ENCODE measurements at places on chromosomes 7 and 10. TPM values are rescaled to one million over a fixed set of nuclear protein-coding genes. Genes with fewer than 3 reads are reported as not detected.

DNA sequence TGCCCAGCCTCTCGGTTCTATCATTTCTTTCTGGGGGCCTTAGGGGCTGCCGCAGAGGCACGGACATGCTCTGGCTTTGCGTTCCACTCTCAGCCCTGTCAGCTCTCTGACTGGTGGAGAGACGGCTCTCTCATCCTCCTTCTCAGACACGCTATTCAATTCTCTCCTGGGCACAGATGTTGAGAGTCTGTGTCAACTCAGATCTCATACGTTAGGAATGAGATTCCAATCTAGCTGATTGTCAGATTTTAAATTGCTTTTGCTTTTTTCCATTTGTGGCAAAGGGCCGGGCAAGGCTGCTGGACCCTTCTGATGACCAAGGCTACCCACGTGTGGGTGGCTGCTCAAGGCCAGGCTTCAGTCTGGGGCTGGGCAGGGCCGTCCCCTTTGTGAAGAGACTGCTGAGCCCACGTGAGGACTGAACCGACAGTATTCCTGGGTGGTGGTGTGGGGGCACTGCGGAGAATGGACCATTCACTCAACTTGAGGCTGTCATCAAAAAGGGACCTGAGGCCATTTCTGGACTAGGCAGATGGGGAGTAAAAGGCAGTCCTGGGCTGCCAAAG is 71.5 kb downstream of the CLEC2L start:
- DNase-seq: no peak

DNA sequence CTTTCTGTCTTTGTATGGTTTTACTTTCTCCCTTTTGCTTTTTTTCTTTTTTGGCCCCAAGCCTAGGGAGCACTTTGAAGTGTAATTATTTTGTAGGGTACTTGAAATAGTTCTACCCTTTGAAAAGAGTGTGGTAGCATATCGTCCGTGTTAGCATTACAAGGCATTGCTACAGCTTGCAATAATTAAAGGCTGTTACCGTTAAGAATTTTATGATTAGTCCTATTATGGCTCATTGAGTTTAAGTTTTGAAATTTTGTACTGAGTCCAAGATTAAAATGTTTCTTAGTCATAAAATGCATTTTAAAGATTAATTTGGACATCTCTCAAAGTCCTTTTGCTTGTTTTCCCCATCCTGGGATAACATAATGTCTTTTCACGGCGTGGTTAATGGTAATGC is 490.0 kb upstream of the LRRN3 start:
- no peak for DNase-seq

- DNase-seq: no peak
Observed at GRCh38 chr10:91190388-91190870, 30.0 kb upstream of the PCGF5 start.

CRYGN gene
- total RNA-seq: not detected

INMT gene
- 3.8 TPM for total RNA-seq

- DNase-seq: no peak
Observed at GRCh38 chr7:26648554-26648953, 215.8 kb downstream of the SKAP2 start.

DNA sequence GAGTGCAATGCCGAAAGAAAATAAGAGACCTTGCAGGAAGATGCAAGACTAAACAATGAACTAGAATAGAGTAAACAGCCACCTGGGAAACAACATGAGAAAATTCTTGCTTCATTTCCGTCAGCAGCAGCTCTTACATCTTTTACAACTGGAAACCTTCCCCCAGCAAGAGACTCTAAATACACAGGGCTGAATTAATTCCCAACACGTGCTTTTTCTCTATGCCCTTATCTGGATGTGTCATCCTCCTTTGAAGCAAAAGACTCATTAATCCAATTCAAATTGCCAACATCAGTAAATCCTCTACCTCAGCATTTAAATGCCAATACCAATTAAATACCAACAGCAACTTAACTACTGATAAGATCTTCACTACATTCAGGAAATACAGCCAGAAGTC is 99.0 kb upstream of the PDE1C start:
- no peak for DNase-seq

ADAMTS14 gene
- total RNA-seq: 0.95 TPM

DNA sequence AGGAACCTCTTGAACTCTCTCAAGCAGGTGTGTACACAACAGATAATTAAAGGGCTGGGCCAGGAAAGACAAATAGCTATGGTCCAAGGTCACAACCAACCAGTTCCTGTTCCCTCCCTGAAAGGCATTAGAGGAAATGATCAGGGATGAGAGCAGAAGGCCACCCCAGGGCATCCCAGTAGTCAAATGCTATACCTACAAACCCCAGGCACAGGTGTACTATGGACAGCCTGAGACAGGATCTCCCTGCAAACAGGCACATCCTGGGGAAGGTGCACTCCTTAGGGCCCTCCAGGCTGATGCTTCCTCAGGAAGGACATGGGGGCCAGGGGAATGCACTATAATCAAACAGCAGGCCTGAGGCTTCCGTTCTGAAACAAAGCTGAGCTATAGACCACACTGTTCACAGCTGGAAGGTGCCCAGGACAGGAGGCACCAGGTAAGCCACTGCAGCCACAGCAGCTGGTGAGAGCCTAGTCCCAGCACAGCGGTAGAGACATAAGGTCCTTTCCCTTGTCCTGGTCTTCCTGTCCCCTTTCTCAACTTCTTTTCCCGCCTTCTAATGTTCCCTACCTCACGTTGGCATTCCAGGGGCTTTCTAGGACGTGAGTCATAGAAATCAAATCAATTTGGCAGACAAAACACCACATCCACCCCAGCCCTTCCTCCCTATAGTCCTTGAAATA is 13.3 kb downstream of the PARP12 start:
- peak; percentile 44 for DNase-seq

SPRN gene
- total RNA-seq: not detected
